ENCODE measurements at places on chromosomes 16 and 17.

DNA sequence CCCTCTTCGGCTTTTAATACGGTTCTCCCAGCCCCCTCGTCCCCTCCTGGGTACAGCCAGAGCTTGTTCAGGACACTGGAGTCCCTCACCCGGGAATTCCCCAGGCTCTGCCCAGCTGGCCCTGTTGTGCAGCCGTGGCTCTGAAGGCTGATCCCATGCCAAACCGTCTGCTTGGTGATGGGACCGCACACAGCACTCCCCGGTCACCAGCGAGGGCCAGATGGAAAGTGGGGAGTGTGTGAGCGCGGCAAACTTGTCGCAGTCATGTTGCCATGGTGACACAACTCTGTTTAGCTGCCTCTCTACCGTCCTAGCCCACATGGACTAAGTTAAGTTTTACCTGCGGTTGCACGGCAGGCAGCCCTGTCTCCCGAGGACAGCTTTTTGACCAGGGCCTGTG, 107.9 kb downstream of the RAP1GAP2 start:
- DNase-seq: no peak

DNA sequence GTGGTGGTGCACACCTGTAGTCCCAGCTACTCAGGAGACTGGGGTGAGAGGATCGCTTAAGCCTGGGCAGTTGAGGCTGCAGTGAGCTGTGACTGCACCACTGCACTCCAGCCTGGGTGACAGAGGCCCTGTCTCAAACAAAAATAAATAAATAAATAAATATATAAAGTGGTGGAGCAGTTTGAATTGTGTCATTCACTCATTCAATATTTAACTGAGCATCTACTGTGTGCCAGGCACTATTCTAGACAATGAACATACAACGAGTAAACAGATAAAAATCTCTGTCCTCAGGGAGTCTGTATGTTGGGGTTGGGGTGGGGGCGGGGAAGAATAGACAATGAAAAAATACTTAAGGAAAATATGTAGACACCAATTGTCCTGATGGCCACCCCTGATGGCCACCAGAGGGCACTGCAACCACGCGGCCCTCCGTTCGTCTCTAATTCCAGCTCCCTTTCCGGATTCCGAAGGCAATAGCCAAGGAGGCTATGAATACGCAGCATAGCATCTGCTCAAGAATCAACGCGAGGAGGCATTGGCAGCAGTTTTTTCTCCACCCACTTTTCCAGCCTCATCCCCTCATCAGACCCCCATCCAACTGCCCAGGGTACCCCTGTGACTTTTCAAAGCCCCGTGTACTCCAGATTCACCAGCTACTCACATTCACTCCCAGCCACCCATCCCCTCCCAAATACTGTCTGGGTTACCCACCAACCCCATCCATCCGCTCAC, 21.4 kb downstream of the QPRT start:
- peak; percentile 73 for DNase-seq

DNA sequence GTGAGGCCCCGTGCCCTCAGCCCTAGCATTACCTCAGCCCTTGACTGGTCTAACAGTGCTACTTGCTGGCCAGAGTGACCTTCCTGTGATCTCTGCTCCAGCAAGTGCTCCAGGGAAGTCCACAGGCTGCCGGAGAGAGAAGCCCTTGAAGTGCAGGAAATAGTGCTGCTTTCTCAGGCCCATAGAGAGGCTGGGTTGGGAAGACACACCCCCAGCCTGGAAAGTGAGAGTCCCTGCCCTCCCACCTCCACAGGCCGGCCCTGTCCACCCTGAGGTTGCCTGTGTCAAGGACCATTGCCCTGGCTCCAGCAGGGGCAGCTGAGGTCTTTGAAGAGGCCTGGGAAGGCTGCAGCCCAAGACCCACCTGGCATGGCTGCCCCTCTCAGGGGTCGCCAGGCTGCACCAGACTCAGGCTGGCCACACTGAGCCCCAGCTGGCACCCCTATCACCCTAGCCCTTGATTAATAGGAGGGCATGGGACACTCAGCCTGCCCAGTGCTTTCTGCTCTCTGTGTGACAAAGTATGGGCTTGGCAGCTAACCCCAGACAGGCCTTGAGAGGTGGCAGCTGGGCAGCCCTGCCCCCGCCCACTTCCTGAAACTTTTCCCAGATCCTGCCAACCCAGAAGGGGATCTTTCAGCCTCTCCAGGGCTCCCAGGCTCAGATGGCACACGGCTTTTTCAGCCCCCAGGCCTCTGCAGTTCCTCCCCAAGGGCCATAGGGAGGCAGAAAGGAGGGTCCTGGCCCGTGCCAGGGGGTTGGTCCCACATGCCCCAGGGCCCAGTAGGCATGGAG, 21.7 kb downstream of the ATP6V0D1 start:
- no peak for DNase-seq

GRCh38 chr16:85767531-85767930, 16.6 kb upstream of the C16orf74 start:
- DNase-seq: no peak

GRCh38 chr16:56781528-56781961, 51.6 kb downstream of the NUP93 start:
- no peak for DNase-seq

GRCh38 chr16:48559462-48560211, 50.3 kb downstream of the N4BP1 start:
- DNase-seq: no peak

- DNase-seq: peak; percentile 49
Observed at GRCh38 chr17:39800540-39800939, 62.8 kb downstream of the GRB7 start.

DNA sequence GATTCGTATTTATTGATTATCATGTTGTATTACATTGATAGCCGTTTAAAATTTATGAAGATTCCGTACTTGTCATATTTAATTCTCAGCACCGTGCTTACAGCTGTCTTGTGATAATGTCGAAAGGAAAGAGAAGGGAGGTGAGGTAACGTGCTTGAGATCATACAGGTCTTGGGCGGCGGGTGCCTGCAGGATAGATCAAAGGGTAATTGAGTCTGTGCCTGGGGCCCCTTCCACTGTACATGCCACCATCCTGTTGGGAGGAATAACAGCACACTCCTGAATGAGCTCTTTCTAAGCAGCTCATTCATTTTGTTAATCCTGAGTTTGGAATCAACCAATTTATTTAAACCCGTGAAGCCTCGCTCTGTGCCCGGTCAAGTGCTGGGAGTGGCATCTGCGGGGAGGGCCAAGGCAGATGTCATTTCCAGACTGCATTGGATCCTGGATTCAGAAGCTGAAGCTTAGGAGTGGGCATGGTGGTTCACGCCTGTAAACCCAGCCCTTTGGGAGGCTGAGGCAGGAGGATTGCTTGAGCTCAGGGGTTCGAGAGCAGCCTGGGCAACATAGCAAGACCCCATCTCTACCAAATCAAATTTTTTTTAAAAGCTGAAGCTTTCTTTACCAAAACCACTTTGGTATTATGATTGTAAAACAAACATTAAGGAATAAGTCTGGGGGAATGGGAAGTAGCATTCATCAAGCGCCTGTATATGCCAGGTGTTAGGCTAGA, 25.8 kb downstream of the WWOX start:
- no peak for DNase-seq

GRCh38 chr17:79746889-79747507, 16.3 kb downstream of the ENPP7 start:
- DNase-seq: no peak

DNA sequence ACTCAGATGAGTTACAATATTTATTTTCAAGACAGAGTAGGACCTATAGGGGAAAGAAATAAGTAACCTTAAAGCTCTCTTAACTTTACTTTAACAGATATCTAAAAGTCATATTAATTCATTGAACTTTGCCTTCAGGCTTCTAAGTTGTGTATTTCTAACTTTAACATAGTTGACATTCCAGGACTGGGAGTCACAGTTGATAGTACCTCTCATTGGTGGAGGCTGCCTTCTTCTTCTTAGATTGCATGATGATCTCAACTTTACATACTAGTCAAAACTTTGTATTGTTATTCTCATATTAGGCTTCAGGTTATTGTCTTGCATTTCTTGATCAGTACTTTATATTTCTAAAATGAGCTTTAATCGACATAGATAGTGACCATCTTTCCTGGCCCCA, 350.1 kb upstream of the KIF2B start:
- no peak for DNase-seq

Measured in T follicular helper cell (primary cell).